Activated CD8-positive, alpha-beta memory T cell treated with anti-CD3 and anti-CD28 coated beads for 1 hour (primary cell): ENCODE measurements at places on chromosomes 16 and 17.

DNA sequence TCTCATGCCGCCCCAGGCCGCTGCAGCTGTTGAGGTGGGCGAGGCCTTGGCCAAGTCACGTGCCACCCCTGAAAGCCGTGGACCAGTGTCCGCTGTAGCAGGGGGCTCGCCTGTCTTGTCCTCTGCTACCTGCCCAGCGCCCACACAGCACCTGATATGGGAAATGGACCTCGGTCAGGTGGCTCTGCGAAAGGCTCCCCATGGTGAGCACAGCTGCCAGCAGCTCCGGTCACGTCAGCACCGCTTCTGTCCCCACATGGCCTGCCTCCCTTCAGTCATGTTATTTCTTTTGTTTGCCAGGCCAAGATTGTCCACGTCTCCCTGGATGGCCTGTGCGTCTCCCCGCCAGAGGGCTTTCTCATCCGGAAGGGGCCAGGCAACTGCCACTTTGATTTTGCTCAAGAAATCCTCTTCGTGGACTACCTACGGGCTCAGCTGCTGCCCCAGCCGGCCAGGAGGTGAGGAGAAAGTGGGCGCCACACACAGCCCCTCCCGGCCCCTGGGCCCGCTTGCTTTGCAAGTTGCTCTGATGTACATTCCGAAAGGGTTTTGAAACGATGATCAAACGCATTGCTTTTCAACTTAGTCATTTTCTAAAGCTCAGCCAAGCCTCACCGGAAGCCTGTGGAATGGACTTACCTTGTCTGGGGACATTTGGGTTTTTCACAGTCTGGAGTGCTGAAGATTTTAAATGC is 219.8 kb downstream of the KATNIP start:
- no peak for DNase-seq

DNA sequence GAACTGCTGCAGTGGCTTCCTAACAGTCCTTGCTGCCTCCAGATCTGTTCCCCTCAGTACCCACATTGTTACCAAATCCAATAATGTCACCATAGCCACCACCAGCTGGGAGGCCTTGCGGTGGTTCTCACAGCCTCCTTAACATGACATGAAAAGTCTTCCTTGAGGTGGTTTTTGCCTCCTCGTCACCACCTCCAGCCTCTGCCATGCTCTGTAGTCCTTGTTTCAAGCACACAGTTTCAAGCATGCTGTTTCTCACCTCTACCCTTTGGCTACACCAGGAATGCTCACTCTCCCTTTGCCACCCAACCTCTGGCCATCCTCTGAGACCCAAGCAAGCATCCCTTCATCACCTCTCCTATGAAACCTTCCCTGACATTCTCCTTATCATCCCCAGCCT is 47.2 kb downstream of the DNAH9 start:
- no peak for DNase-seq

DNA sequence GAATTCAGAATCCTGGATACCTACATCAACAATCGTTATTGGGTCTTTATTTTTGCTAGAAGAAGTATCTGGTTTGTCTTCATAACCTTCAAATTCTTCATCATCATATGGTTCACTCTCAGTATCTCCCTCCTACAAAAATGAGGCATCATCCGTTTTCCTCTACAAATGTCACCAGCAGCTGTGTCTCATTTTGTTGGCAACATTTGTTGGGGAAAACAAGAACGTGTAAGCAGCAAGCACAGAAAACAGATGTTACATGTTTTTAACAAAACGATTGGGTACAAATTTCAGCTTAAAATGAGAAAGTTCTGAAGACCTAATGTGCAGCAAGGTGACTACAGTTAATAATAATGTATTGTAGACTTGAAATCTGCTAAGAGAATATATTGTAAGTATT is 8.7 kb downstream of the CCDC47 start:
- no peak for DNase-seq

- no peak for DNase-seq
Measured at GRCh38 chr17:57597531-57598453, 147.3 kb downstream of the CCDC182 start.
